ENCODE measurements at places on chromosomes 6 and 20.
A peak's percentile ranks its signal among the peaks of the same experiment; 100 is the strongest.

GRCh38 chr6:134217105-134217797 is 100.7 kb downstream of the SGK1 start:
- H3K4me3 ChIP-seq = no peak overlapping the region
- no peak for DNase-seq
- no peaks in the 10 kb centered on the region for H3K36me3 ChIP-seq
- H3K4me1 ChIP-seq = no peaks in the 10 kb centered on the region
- no peak overlapping the region for H3K27ac ChIP-seq

DNA sequence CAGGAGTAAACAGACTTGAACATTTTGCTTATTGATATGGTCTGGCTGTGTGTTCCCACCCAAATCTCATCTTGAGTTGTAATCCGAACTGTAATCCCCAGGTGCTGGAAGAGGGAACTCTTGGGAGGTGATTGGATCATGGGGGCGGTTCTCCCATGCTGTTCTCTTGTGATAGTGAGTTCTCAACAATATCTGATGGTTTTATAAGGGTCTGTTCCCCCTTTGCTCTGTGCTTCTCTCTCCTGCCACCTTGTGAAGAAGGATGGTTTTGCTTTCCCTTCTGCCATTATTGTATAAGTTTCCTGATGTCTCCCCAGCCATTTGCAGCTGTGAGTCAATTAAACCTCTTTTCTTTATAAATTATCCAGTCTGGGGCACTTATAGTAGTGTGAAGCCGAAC is 40.0 kb downstream of the MYLIP start:
- no peak overlapping the region for H3K4me3 ChIP-seq
- H3K27ac ChIP-seq = no peak overlapping the region
- no peaks in the 10 kb centered on the region for H3K4me1 ChIP-seq
- H3K27me3 ChIP-seq = no peaks in the 10 kb centered on the region

GRCh38 chr6:83119742-83120300 is 52.4 kb downstream of the DOP1A start:
- H3K27me3 ChIP-seq = no peaks in the 10 kb centered on the region
- H3K27ac ChIP-seq = no peak overlapping the region
- no peak overlapping the region for H3K4me3 ChIP-seq
- DNase-seq = no peak

- H3K27ac ChIP-seq = no peak overlapping the region
- no peaks in the 10 kb centered on the region for H3K4me1 ChIP-seq
- peak; percentile 73 for DNase-seq
- H3K4me3 ChIP-seq = no peak overlapping the region
- no peaks in the 10 kb centered on the region for H3K36me3 ChIP-seq
Observed at GRCh38 chr6:136334853-136335252, 45.2 kb upstream of the BCLAF1 start.

GRCh38 chr6:79246891-79247290 is 12.4 kb upstream of the HMGN3 start:
- peaks cover 11% of the 10 kb centered on the region for H3K36me3 ChIP-seq
- H3K4me1 ChIP-seq = no peaks in the 10 kb centered on the region
- no peak overlapping the region for H3K27ac ChIP-seq
- no peaks in the 10 kb centered on the region for H3K27me3 ChIP-seq

GRCh38 chr6:42418724-42419123 is 33.0 kb downstream of the TRERF1 start:
- H3K36me3 ChIP-seq = peaks cover 6% of the 10 kb centered on the region
- no peak overlapping the region for H3K27ac ChIP-seq
- H3K4me1 ChIP-seq = peaks cover 9% of the 10 kb centered on the region
- no peaks in the 10 kb centered on the region for H3K27me3 ChIP-seq
- H3K4me3 ChIP-seq = no peak overlapping the region
- DNase-seq = no peak

DNA sequence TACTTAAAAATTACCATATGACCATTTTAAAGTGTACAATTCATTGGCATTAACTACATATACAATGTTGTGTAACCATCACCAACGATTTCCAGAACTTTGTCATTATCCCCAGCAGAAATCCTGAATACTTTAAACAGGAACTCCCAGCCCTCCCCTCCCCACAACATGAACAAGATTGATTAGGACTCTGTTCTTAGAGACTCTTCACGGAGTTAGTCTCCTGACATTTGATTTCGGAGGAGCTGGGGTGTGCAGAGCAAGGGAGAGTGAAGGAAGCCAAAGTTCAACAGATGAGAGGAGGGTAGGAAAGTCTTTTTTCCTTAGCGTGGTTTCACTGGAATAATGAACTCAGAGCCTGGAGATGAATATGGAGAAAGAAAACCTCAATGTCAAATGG is 17.2 kb upstream of the QKI start:
- no peak for DNase-seq
- H3K4me3 ChIP-seq = no peak overlapping the region
- no peaks in the 10 kb centered on the region for H3K27me3 ChIP-seq
- H3K27ac ChIP-seq = no peak overlapping the region
- peaks cover 5% of the 10 kb centered on the region for H3K4me1 ChIP-seq

GRCh38 chr6:17962436-17963031 is 24.9 kb downstream of the KIF13A start:
- no peak for DNase-seq
- no peak overlapping the region for H3K27ac ChIP-seq
- no peaks in the 10 kb centered on the region for H3K4me1 ChIP-seq
- no peaks in the 10 kb centered on the region for H3K27me3 ChIP-seq
- no peak overlapping the region for H3K4me3 ChIP-seq

DNA sequence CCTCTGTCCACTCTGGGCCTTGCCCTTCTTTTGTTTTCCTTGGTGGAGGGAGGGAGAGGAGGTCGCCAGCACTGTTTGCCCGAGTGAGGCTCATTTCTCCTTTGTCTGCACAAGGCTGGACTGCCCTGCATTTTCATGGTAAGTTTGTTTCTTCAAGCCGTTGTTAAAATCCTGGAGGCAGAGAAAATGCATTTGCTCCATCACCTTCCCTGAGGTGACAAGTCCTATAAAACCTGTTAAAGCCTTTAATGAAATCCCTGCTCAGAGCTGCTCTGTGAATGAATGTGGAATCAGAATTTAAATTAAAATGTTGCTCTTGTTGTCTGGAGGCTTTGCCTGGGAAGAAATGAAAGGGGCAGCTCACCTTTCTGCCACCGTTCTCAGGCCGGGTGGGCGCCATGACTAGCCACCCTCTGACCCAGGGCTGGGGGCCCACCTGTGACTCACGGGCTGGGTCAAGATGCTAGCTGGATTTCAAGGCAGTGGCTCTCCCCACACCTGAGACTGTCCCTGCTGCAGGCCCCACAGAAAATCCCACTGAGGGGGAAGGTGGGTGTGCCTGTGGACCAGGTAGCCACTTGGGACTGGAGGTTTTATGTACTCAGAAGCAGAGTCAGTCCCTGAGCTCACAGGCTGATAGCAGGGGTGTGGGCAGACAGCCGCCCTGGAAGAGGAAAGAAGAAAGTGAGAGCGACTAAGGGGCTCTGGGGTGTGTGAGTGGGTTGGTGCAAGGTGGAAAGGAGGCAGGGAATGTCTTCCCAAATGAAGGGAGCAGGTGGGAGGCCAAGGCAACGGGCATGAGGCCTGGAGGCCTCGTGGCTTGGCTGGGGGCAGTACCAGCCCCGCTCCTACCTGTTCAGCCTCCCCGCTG is 24.0 kb upstream of the MYT1 start:
- no peaks in the 10 kb centered on the region for H3K4me1 ChIP-seq
- no peaks in the 10 kb centered on the region for H3K27me3 ChIP-seq
- H3K36me3 ChIP-seq = peaks cover 7% of the 10 kb centered on the region
- H3K27ac ChIP-seq = no peak overlapping the region

DNA sequence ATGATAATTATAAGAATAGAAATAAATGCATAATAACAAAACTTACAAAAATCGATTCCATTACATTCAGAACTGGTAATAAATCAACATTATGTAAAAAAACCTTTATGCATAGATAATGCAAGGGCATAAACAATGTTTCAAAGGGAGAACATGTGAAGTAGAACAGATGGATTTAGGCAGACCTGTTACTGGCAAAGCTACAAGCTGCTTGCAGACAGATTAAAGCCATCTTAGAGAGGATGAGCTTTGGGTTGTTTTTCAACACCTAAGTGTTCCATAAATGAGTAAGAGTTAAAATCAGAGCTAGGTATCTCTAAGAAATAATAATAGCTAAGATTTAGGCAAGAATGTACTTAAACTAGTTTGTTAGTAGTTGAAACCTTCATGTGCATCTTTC is 37.2 kb downstream of the SNAP25 start:
- no peak overlapping the region for H3K27ac ChIP-seq
- peaks cover 4% of the 10 kb centered on the region for H3K4me1 ChIP-seq
- no peak overlapping the region for H3K4me3 ChIP-seq
- no peaks in the 10 kb centered on the region for H3K36me3 ChIP-seq
- no peak for DNase-seq
- H3K27me3 ChIP-seq = no peaks in the 10 kb centered on the region

DNA sequence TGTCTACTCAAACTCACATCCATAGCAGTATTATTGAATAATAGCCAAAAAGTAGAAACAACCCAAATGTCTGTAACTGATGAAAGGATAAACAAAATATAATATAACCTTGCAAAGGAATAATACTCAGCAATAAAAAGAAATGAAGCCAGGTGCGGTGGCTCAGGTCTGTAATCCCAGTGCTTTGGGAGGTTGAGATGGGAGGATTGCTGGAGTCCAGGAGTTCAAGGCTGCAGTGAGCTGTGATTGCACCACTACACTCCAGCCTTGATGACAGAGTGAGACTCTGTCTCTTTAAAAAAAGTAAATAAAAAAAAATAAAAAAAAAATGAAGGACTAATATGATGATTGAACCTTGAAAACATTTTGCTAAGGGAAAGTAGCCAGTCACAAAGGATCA is 22.1 kb upstream of the KIF16B start:
- no peaks in the 10 kb centered on the region for H3K4me1 ChIP-seq
- H3K27me3 ChIP-seq = no peaks in the 10 kb centered on the region
- no peak overlapping the region for H3K27ac ChIP-seq

GRCh38 chr6:36126553-36127458 is 3.5 kb upstream of the MAPK13 start:
- no peaks in the 10 kb centered on the region for H3K27me3 ChIP-seq
- H3K4me1 ChIP-seq = peaks cover 2% of the 10 kb centered on the region
- H3K4me3 ChIP-seq = no peak overlapping the region
- H3K36me3 ChIP-seq = no peaks in the 10 kb centered on the region
- H3K27ac ChIP-seq = no peak overlapping the region

GRCh38 chr6:137086031-137086430 is 41.3 kb upstream of the IL20RA start:
- H3K4me1 ChIP-seq = no peaks in the 10 kb centered on the region
- H3K4me3 ChIP-seq = no peak overlapping the region
- no peak for DNase-seq
- no peaks in the 10 kb centered on the region for H3K27me3 ChIP-seq
- H3K36me3 ChIP-seq = no peaks in the 10 kb centered on the region

GRCh38 chr20:13770141-13770540 is 14.6 kb downstream of the ESF1 start:
- DNase-seq = no peak
- H3K36me3 ChIP-seq = peaks cover 90% of the 10 kb centered on the region
- H3K27me3 ChIP-seq = no peaks in the 10 kb centered on the region

DNA sequence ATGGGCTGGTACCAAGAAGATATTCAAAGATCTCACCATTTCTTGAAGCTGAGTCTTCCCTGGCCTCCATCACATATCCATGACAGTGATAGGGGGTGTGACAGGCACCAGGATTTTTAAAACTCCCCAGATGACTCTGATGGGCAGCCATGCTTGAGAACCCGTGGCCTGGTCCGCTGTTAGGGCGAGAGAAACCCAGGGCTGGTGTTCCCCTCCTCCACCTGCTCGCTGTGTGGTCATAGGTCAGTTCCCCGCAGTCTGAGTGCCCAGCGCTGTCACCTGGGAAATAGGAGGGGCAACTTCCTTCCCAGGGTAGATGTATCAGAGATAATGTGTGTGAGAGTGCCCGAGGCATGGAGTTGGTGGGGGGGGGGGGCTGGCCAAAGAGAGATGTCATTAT is 50.9 kb downstream of the TMEM242 start:
- no peak for DNase-seq
- peaks cover 7% of the 10 kb centered on the region for H3K36me3 ChIP-seq
- no peak overlapping the region for H3K4me3 ChIP-seq
- peaks cover 2% of the 10 kb centered on the region for H3K4me1 ChIP-seq
- no peaks in the 10 kb centered on the region for H3K27me3 ChIP-seq
